ENCODE measurements at places on chromosomes 5 and 9.

DNA sequence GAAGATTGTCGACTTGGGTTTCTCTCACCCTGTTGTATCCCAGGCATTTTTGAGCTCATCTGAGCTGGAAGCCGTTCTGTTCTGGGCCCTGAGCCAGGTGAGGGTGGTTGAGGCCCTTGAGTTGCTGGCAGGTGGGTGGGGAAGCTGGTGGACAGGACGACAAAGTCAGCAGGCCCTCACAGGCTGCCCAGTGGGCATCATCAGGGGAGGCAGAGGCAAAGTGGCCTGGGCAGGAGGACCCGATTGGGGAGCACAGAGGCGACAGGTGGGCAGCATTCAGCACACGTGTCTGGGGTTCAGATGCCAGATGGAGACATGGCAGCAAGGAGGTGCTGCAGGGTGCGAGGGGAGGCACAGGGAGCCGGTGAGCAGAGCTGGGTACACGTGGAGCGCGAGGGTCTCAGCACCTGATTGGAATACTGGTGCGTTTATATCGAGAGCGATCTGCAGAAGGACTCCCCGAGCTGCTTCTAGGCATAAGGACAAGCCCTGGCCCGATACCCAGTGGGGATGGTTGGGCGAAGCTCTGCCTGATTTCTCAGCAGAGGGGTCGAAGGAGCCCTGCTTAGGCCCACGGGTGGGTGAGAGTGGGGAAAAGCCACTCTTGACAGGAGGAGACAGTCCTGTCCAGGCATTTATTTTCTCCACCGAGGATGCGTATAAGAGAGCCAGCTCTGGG lies 49.0 kb upstream of the SUSD3 start:
- DNase-seq = no peak

DNA sequence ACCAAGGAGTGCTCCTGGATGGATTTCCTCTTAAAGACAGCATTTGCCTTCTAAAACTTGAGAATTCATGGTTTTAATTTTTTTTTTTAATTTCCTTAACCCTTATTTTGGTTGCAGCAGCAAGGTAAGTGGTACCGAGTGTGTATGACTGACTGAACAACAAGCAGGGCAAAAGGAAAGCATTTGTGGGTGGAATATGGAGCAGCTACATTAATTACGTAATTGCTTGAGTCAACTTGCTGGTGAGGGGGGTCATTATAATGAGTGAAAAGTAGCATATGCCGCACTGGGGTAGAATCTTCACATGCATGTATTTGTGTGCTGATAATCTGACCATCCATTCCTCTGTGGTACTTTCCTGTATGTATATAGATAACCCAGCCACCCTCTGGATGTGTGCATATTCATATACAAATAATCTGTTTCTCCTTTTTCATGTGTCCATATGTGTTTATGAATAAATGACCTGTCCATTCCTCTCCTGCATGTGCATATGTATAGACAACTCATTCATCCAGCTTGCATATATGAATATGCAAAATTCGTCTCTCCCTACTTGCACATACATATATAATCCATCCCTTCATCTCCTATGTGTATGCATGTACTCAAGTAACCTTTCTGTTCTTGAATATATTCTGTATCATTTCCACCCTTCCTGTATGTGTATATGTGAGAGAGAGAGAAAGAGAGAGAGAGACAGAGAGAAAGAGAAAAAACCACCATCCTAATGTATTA lies 147.5 kb upstream of the RUSC2 start:
- no peak for DNase-seq

GRCh38 chr9:32627394-32627954 lies 8.0 kb downstream of the TAF1L start:
- DNase-seq = no peak

GRCh38 chr9:14993061-14993800 lies 83.0 kb upstream of the FREM1 start:
- DNase-seq = peak; percentile 45

- no peak for DNase-seq
Observed at GRCh38 chr5:125042261-125042890, 295.9 kb upstream of the ZNF608 start.
